ENCODE measurements at places on chromosomes 13 and 19. TPM values are rescaled to one million over a fixed set of nuclear protein-coding genes. Genes with fewer than 3 reads are reported as not detected.

- H3K36me3 ChIP-seq = peaks cover 6% of the 10 kb centered on the region
- DNase-seq = peak; percentile 56
- no peaks in the 10 kb centered on the region for H3K27me3 ChIP-seq
- no peak overlapping the region for H3K4me3 ChIP-seq
- peaks cover 16% of the 10 kb centered on the region for H3K4me1 ChIP-seq
These were observed 3.1 kb upstream of the CTXN1 start for GRCh38 chr19:7928741-7929701.

DNA sequence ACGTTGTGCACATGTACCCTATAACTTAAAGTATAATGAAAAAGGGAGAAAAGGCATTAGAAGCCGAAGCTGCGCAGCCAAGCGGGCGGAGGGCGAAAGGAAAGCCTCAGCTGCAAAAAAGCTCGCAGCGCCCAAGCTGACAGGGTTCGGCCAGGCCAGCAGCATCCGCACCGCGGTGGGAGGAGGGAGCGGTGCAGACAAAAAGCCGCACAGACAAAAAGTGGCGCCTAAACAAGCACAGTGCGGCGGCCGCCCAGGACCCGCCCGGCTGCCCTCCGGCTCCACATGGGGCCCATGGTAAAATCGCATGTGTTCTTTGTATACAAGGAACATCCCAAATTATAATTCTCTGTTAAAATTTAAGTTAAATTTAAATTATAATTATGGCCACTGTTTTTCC, 42.4 kb downstream of the PSG3 start:
- H3K36me3 ChIP-seq = no peaks in the 10 kb centered on the region
- no peak overlapping the region for H3K27ac ChIP-seq
- H3K27me3 ChIP-seq = peaks cover 11% of the 10 kb centered on the region
- H3K4me3 ChIP-seq = no peak overlapping the region

DNA sequence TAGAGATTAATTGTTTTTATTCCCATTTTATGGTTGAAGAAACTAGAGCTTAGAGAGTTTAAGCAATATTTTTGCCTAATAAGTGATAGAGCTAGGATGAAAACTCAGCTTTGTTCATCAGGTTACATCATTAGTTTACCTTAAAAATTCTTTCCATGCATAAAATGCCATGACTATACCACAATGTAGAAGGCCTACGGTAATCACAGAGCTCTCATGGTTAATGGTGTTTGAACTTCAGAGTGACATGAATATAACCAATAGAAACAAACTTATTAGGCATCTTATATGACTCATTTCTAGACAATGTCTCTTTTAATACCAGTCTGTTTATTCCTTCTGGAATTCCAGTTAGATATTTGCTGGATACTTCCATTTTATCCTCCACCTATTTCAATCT, 78.5 kb downstream of the FGF9 start:
- H3K4me3 ChIP-seq = no peak overlapping the region
- no peak for DNase-seq
- H3K4me1 ChIP-seq = no peaks in the 10 kb centered on the region
- no peak overlapping the region for H3K27ac ChIP-seq
- H3K27me3 ChIP-seq = no peaks in the 10 kb centered on the region
- no peaks in the 10 kb centered on the region for H3K36me3 ChIP-seq

DNA sequence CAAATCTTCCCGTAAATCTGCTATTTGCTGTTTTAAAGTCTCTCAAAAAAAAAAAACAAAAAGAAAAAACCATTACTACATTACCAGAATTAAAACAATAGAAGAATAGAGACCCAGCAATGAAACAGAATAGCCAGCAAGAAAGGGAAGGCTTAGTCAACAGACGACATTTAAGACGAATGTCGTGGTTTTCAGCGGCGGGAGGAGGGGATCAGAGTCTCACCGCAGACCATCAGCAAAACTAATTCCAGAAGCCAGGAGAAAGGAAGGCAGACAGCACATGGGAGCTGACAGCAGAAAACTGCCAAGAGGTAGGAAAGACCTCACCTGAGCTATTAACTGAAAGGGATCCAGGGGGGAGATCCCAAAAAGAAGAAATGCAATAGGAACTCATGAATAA, 128.9 kb downstream of the RNF17 start:
- H3K27ac ChIP-seq = no peak overlapping the region
- H3K27me3 ChIP-seq = no peaks in the 10 kb centered on the region
- H3K4me3 ChIP-seq = no peak overlapping the region
- no peaks in the 10 kb centered on the region for H3K4me1 ChIP-seq
- H3K36me3 ChIP-seq = peaks cover 49% of the 10 kb centered on the region

DNA sequence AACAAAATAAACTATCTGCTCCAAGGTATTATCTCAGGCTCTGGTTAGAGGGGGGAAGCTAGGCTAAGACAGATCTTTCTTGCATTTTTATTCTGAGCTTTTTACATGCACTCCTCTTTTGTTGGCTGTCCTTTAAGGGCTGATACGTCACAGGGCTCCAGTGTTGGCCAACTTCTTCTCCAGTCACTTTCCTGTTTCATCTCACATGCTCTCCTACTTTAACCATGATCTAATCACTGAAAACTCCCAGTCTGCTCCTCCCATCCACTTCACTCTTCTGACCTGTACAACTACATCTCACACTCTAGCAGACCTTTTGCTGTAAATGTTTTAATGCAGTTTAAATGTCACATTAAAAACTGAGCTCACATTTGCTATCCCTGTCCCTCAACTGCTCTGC, 510.0 kb upstream of the KLF12 start:
- H3K36me3 ChIP-seq = no peaks in the 10 kb centered on the region
- H3K4me1 ChIP-seq = peaks cover under 1% of the 10 kb centered on the region
- H3K4me3 ChIP-seq = no peak overlapping the region
- H3K27ac ChIP-seq = no peak overlapping the region

- H3K4me3 ChIP-seq = peak overlapping the region; percentile 69
- DNase-seq = peak; percentile 17
- peaks cover 13% of the 10 kb centered on the region for H3K4me1 ChIP-seq
These were observed 30.8 kb upstream of the RFC3 start for GRCh38 chr13:33787051-33787591.

- H3K27ac ChIP-seq = no peak overlapping the region
- peaks cover 15% of the 10 kb centered on the region for H3K27me3 ChIP-seq
- H3K36me3 ChIP-seq = no peaks in the 10 kb centered on the region
These were observed 235.9 kb downstream of the NHLRC3 start for GRCh38 chr13:39273953-39274738.

DNA sequence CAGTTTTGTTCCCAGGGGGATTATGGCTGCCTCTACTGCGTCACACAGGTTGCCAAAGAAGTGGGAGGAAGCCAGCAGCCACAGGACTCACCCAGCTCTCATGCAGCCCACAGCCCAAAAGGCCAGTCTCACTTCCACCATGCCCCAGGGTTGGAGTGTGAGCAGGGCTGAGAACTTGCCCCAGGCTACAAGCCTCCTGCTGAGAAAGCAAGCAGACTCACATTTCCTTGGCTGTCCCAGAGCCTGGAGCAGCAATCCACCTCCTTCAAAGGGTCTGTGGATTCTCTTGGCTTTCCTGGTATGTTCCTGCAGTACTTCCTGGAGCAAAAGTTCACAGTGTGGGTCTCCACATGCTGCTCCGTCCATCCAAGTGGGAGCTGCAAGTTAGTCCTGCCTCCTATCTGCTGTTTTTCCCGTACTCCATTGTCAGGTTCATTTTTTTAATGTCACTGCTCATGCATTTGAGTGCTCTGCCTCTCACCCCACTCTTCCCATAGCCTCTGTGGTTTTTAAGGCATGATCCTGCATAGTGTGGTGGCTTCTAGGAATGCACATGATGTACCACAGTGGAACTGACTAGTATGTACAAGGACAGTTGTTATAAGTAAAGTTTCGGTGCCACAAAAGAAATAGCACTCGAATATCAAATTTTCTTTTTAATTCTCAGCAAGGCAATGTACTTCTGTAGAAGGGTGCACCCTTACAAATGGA, 56.2 kb upstream of the ARHGEF7 start:
- no peaks in the 10 kb centered on the region for H3K4me1 ChIP-seq
- H3K27ac ChIP-seq = no peak overlapping the region
- no peak overlapping the region for H3K4me3 ChIP-seq
- H3K36me3 ChIP-seq = no peaks in the 10 kb centered on the region

- H3K27me3 ChIP-seq = no peaks in the 10 kb centered on the region
- H3K4me3 ChIP-seq = no peak overlapping the region
- peaks cover 4% of the 10 kb centered on the region for H3K4me1 ChIP-seq
- H3K27ac ChIP-seq = no peak overlapping the region
- peaks cover 4% of the 10 kb centered on the region for H3K36me3 ChIP-seq
These were observed 166.6 kb downstream of the KLF12 start for GRCh38 chr13:73967397-73968165.

GRCh38 chr13:21526707-21527540, 67.8 kb upstream of the ZDHHC20 start:
- H3K36me3 ChIP-seq = peaks cover 12% of the 10 kb centered on the region
- no peak overlapping the region for H3K4me3 ChIP-seq
- H3K27me3 ChIP-seq = no peaks in the 10 kb centered on the region
- peaks cover 1% of the 10 kb centered on the region for H3K4me1 ChIP-seq
- no peak overlapping the region for H3K27ac ChIP-seq

- H3K27ac ChIP-seq = no peak overlapping the region
- no peaks in the 10 kb centered on the region for H3K4me1 ChIP-seq
- DNase-seq = no peak
- H3K36me3 ChIP-seq = peaks cover 2% of the 10 kb centered on the region
- no peak overlapping the region for H3K4me3 ChIP-seq
- peaks cover 9% of the 10 kb centered on the region for H3K27me3 ChIP-seq
These were observed 17.4 kb upstream of the SPRYD7 start for GRCh38 chr13:49953560-49953959.

- no peaks in the 10 kb centered on the region for H3K27me3 ChIP-seq
- no peak for DNase-seq
- H3K27ac ChIP-seq = no peak overlapping the region
- H3K36me3 ChIP-seq = no peaks in the 10 kb centered on the region
- no peaks in the 10 kb centered on the region for H3K4me1 ChIP-seq
These were observed 14.8 kb downstream of the FPR3 start for GRCh38 chr19:51809787-51810186.

- no peaks in the 10 kb centered on the region for H3K4me1 ChIP-seq
- H3K27me3 ChIP-seq = no peaks in the 10 kb centered on the region
- H3K27ac ChIP-seq = no peak overlapping the region
- no peaks in the 10 kb centered on the region for H3K36me3 ChIP-seq
- no peak overlapping the region for H3K4me3 ChIP-seq
These were observed 921.6 kb upstream of the PCDH20 start for GRCh38 chr13:62337109-62337880.

DNA sequence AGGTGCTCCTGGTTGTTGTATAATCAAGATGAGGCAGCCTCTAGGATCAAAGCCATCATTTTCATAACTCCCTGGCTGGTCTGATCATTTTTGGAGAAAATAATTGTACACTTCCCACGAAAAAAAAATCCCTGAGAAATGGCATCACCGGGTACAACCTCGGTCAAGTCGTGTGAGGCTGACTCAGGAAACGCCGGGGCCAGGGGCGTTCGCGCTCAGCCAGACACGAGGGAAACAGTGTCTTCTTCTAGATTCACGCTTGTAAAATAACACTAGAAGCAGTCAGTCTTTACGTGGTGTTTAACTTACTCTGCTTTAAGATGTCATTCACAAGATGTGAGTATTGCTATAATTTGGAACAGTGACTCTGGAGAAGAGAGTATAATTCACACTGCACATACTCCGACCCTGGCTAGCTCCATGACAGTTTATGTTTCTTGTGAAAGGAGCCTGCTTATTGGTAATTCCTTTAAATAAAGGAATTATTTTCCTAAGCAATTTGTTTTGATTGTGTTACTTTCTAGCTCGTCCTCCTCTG, 109.0 kb upstream of the SOX1 start:
- H3K27ac ChIP-seq = no peak overlapping the region
- no peaks in the 10 kb centered on the region for H3K4me1 ChIP-seq

GRCh38 chr13:71801781-71802180, 65.2 kb downstream of the DACH1 start:
- H3K4me1 ChIP-seq = no peaks in the 10 kb centered on the region
- H3K27me3 ChIP-seq = no peaks in the 10 kb centered on the region
- DNase-seq = no peak
- H3K27ac ChIP-seq = no peak overlapping the region

DNA sequence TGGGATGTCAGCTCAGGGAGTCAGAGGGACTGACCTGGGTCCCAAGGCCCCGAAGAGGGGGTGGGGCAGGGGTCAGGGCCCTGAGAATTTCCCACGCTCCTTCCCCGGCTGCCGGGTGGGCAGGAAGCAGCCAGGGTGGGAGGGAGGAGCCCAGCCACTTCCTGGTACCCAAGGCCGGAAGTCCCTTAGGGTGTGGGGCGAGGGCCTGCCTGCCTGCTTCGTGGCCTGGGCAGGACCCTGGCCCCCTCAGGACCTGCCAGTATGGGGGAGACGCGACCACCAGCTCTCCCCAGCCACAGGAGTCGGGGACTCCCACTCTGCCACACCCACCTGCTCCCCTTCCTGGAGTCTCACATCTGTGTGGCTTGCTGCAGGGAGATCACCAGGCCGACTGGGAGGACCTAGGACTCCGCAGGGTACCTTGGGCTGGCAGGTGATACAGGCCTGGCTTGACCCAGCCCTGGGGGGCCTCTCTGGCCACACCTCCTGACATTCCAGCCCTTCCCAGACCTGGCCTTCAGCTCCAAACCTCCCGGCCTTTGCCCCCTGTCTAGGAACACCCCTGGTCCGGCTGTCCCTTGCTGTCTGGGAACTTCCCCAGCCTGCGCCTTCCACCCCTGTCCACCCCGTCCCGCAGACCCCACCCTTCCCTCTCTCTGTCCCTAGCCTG, 9.8 kb upstream of the CIRBP start:
- H3K4me3 ChIP-seq = peak overlapping the region; percentile 86
- no peaks in the 10 kb centered on the region for H3K27me3 ChIP-seq
- DNase-seq = peak; percentile 83
- H3K27ac ChIP-seq = peak overlapping the region; percentile 98
- H3K4me1 ChIP-seq = peaks cover 58% of the 10 kb centered on the region
- H3K36me3 ChIP-seq = peaks cover 50% of the 10 kb centered on the region

DNA sequence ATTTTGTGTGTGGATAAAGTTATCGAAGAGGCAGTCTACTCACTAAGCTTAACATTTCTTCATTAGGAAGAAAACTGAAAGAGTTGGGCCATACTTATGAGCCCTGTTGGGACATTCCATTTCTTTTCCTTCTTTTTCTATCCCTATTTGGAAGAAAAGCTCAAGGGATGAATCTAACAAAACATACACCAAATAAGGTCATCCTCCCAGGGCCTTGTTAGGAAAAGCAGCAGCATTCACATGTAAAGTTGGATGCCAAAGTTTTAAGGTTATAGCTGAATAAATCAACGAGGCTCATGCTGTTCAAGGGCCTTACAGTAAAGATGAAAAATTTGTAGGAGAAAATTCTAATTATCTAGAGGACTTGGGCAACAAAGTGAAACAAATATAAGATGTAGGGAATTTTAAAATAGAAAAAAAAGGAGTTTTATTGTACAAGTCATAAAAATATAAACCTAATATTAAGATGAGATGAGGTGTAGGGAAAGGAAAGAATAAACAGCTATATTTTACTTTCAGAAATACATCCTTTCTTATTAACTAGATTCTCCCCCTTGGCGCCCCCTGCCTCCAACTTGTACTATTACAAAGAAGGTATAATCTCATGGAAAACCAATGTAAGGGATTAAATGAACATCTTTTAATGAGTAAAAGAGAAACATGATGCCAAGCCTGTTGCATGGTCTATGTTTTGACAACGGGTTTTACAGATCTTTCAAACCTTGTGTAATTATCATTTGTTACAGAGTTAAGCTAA, 160.4 kb downstream of the PCDH20 start:
- no peak overlapping the region for H3K4me3 ChIP-seq
- no peaks in the 10 kb centered on the region for H3K4me1 ChIP-seq
- H3K27me3 ChIP-seq = no peaks in the 10 kb centered on the region
- no peak overlapping the region for H3K27ac ChIP-seq

ZGLP1 gene
- total RNA-seq = 1.0 TPM

TSSK6 gene
- 5.7 TPM for total RNA-seq

CD22 gene
- 0.76 TPM for total RNA-seq

SHC2 gene
- not detected for total RNA-seq

PRMT1 gene
- 103 TPM for total RNA-seq
